ENCODE measurements at places on chromosomes 11 and 22.

DNA sequence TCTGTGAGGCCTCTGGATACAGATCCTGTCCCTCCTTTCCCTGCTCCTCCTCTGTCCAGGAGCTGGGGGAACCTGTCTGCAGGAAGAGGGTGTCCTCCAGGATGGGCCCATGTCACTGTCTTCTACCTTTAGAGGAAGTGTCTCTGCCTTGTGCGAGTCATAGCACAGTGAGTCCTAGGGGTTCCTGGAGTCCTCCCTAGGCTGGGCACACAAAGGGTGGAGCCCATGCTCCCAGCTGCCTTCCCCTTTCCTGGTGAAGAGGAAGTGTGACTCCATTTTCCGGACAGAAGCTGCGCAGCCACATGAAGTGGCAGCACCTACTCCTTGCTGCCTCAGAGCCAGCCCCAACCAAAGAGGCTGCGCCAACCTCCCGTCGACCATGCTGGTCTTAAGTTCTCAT is 112.2 kb downstream of the CTTN start:
- DNase-seq: no peak
- no peaks in the 10 kb centered on the region for H3K4me1 ChIP-seq
- H3K36me3 ChIP-seq: no peaks in the 10 kb centered on the region
- no peaks in the 10 kb centered on the region for H3K27me3 ChIP-seq
- H3K4me3 ChIP-seq: no peak overlapping the region

GRCh38 chr11:563812-564578 is 3.2 kb downstream of the RASSF7 start:
- peaks cover 11% of the 10 kb centered on the region for H3K36me3 ChIP-seq
- H3K4me1 ChIP-seq: peaks cover 36% of the 10 kb centered on the region
- H3K27me3 ChIP-seq: no peaks in the 10 kb centered on the region

DNA sequence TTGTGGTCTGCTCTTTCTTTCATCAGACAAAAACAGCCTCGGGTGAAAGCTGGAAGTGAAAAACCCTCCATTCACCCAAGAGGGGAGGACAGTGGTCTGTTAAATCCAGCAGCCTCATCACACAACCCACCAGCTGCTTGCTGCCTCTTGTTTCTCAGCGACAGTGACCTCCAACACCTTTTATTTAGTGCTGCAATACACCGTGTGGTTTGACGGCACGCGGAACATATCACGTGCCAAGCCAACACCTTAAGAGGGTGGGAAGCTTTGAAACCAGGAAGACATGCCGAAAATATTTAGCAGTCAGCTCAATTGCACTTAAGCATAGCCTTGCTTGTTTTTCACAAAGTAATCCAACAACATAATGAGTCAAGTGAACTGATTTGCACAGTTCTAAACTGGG is 39.8 kb upstream of the POGLUT3 start:
- H3K36me3 ChIP-seq: no peaks in the 10 kb centered on the region
- peak; percentile 3 for DNase-seq
- H3K27me3 ChIP-seq: no peaks in the 10 kb centered on the region
- no peak overlapping the region for H3K4me3 ChIP-seq
- no peaks in the 10 kb centered on the region for H3K4me1 ChIP-seq

DNA sequence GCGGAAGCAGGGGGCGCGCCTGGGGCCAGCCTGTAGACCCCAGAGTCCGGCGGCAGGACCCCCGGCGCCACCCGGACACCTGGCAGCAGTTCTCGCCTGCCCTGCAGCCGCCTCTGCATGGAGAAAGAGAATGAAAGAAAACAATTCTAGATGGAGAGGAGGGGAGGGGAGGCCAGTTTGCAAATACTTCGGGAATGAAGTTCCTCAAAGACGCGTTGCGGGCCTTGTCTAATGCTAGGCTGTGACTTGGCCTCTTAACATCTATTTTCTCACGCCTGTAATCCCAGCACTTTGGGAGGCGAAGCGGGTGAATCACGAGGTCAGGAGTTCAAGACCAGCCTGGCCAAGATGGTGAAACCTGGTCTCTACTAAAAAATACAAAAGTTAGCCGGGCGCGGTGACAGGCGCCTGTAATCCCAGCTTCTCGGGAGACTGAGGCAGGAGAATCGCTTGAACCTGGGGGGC is 2.1 kb upstream of the BARX2 start:
- no peak for DNase-seq
- H3K4me1 ChIP-seq: peaks cover 28% of the 10 kb centered on the region
- H3K27ac ChIP-seq: no peak overlapping the region
- H3K4me3 ChIP-seq: peak overlapping the region; percentile 55

DNA sequence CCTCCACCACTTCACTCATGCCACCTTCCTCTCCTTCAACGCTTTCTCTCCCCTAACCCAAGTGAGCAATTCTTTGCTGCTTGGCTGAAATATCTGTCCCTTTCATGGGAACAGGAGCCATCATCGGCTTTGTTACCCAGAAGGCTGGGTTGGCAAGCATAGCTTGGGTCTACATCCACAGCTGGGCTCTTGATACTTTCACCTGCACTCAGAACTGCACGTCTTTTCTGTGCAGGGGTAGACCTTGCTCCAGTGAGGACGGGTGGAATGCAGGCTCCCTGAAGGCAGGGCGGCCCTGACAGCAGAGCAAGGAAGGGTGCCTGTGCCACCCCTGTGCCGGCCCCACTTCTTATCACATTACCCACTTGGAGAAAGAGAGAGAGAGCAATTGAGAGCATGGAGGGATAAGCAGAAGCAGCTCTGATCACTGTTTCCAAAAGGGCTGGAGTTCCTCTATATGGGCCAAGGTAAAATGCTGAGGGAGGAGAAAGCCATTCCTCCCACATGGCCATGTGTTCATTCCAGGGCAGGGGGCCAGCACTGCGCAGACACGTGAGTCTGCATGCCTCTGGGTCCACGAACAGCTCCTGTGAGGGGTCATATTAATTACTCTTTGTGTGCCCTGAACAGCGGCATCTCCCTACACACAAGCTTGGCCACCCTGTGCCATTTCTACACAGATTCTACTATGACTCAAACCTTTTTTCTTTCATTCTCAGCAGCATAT is 181.8 kb downstream of the BUD13 start:
- no peaks in the 10 kb centered on the region for H3K36me3 ChIP-seq
- H3K27me3 ChIP-seq: no peaks in the 10 kb centered on the region
- no peak for DNase-seq
- no peaks in the 10 kb centered on the region for H3K4me1 ChIP-seq
- no peak overlapping the region for H3K27ac ChIP-seq

- H3K4me1 ChIP-seq: no peaks in the 10 kb centered on the region
- H3K27me3 ChIP-seq: no peaks in the 10 kb centered on the region
- H3K36me3 ChIP-seq: no peaks in the 10 kb centered on the region
- DNase-seq: no peak
- no peak overlapping the region for H3K4me3 ChIP-seq
These were observed 1.6 kb downstream of the OR10A2 start for GRCh38 chr11:6864438-6864837.

GRCh38 chr11:47348859-47349258 is 3.6 kb downstream of the MYBPC3 start:
- peaks cover 27% of the 10 kb centered on the region for H3K27me3 ChIP-seq
- H3K4me1 ChIP-seq: no peaks in the 10 kb centered on the region
- no peak for DNase-seq
- H3K4me3 ChIP-seq: no peak overlapping the region
- H3K36me3 ChIP-seq: no peaks in the 10 kb centered on the region

DNA sequence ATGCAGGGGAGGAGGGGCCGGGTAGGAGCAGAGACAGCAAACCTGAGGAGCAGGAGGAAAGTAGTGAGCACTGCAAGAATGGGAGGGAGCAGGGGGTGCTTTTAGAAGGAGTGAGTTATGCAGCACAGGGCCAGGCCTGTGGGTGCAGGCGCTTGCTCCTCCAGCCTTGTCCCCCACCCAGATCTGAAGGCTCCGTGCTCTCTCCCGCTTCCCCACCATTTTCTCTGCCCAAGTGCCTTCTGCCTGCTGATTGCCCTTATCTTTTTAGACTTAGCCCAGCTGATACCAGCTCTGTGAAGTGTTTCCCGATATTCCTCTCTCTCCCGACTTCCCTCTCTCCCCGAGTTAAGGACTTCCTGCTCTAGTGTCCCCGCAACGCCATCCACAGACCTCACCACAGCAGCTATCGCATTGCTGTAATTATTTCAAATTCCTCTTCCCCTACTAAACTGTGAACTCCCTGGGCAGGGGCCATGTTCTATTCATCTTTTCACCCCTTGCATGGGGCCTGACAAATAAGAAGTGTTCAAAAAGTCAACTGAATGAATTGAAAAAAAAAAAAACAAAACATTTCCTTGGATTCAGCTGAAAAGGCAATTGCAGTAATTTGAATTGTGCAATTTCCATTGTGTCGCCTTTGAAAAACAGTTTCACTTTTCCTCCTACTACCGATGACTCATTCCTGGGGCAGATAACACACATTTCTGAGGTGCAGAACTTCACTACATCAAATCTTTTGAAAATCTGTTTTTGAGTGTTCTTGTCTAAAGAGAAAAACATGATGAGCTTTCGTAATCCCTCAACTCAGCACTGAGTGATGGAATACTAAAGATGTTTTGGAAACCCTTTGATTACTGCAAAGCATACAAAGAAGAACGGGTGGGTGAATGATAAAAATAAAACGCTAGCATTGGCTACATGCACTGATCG is 69.7 kb upstream of the BMAL1 start:
- H3K27me3 ChIP-seq: no peaks in the 10 kb centered on the region
- no peaks in the 10 kb centered on the region for H3K4me1 ChIP-seq
- peak overlapping the region; percentile 43 for H3K4me3 ChIP-seq
- DNase-seq: no peak

DNA sequence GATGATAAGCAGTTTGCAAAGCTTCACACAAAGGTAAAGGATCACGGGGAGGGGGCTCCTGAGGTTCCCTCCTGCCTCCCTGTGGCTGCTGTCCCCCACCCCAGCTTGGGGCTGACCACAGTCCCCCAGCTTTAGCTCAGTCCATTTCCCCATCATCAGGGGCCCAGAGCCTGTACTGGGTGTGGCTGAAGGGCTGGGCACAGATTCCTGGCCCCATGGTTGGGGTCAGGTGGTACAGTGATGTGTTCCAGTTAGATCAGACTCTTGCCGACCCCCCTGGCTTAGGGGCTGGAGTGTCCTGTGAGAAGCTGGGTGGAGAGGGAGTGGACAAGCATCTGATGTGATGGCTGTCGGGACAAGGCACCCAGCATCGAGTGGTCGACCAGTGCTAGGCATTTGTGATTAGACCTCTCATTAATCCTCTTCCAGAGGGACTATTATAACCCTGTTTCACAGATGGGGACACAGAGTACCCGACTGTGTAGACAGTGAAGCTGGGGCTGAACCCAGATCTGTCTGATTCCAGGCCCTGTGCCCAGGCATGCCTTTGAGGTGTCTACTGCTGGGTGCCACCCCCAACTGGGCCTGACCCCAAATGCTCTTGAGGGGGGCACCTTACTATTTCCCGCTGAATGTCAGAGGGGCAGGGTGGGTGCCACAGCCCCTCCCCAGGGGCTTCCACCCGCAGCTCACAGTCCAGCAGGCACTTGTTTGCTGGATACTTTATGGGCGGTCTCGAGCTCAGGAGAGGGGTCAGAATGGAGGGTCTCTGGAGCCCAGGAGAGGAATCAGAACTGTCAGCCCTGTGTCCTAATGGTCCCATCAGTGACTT is 4.3 kb downstream of the SHANK3 start:
- no peak overlapping the region for H3K4me3 ChIP-seq
- no peak for DNase-seq
- no peak overlapping the region for H3K27ac ChIP-seq
- H3K36me3 ChIP-seq: no peaks in the 10 kb centered on the region

DNA sequence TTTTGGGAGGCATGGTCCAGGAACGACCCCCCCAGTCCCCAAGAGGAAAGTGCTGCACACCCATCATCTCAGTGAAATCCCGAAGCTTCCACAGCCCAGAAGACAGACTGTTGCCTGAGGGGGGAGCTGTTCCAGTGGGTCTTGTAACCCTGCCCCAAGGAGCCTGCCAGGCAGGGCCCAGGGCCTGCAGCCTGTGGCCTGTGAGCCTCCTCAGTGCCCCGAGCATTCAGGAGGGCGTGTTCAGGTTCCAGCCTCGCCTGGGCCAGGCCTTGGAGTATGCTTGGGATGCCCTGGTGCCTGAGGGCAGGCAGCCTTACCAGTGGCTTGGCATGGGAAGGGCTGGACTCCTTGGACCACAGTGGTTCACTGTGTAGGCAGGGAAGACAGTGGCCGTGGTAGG is 18.0 kb upstream of the CABP2 start:
- no peaks in the 10 kb centered on the region for H3K4me1 ChIP-seq
- no peaks in the 10 kb centered on the region for H3K27me3 ChIP-seq
- H3K4me3 ChIP-seq: no peak overlapping the region

DNA sequence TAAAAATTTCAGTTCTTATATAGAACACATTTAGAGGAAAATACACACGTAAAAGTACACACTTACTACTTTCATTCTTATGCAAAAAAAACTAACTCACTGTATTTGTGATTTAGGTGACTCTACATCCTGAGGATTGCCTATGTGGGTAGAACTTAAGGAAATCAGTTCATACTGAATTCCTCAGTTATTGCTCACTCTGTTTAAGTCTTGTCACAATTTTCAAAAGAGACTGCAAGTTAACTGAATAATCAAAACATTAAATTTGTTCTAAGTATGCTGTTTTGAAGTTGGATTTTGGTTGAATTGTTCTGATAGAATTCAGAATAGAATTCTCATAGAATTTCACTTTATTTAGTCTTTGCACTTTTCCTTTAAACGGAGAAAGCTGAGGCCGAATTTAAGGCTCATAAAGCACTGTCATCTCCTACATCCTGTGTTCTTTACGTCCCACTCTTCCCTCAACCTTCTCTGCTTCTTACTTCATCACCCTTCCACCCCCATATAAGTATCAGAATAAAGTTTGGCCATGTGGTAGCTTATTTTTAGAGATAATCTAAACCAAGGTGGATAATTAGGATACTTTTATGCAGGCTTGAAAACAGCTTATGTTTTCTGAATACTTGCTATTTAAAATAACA is 59.8 kb downstream of the APOL5 start:
- no peaks in the 10 kb centered on the region for H3K4me1 ChIP-seq
- H3K36me3 ChIP-seq: no peaks in the 10 kb centered on the region
- no peaks in the 10 kb centered on the region for H3K27me3 ChIP-seq

- DNase-seq: no peak
- no peak overlapping the region for H3K27ac ChIP-seq
- no peaks in the 10 kb centered on the region for H3K4me1 ChIP-seq
- no peaks in the 10 kb centered on the region for H3K27me3 ChIP-seq
These were observed 348.4 kb upstream of the NARS2 start for GRCh38 chr11:78922859-78923625.

- H3K4me1 ChIP-seq: peaks cover 27% of the 10 kb centered on the region
- H3K4me3 ChIP-seq: peak overlapping the region; percentile 98
- no peak overlapping the region for H3K27ac ChIP-seq
- H3K27me3 ChIP-seq: no peaks in the 10 kb centered on the region
- DNase-seq: no peak
- H3K36me3 ChIP-seq: peaks cover 23% of the 10 kb centered on the region
These were observed 1.1 kb downstream of the DHCR7 start for GRCh38 chr11:71446942-71447688.
